ENCODE measurements at places on chromosomes 5 and 9. TPM values are rescaled to one million over a fixed set of nuclear protein-coding genes. Genes with fewer than 3 reads are reported as not detected.
A peak's percentile ranks its signal among the peaks of the same experiment; 100 is the strongest.

GRCh38 chr9:114048533-114049415 lies 29.3 kb downstream of the AMBP start:
- H3K27me3 ChIP-seq: peaks cover 12% of the 10 kb centered on the region
- H3K4me3 ChIP-seq: no peak overlapping the region

DNA sequence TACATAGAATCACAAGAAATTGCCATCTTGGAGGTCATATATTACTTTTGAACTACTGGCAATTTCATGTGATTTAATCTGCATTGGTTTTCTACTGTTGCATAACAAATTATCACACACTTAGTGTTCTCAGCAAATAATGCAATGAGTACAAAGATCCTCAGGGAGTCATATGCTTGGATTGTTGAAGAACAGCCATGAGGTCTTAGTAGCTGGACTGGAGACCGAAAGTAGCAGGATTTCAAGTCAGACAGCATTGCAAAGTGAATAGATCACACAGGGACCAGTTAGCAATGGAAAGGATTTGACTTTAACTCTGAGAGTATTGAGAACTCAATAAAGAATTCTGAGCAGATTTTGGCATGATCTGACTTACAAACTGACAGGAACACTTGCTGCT lies 32.2 kb upstream of the FRMD3 start:
- H3K36me3 ChIP-seq: no peaks in the 10 kb centered on the region
- no peak for DNase-seq
- H3K27me3 ChIP-seq: no peaks in the 10 kb centered on the region
- H3K27ac ChIP-seq: no peak overlapping the region

GRCh38 chr5:126070481-126070880 lies 352.7 kb upstream of the GRAMD2B start:
- H3K27ac ChIP-seq: no peak overlapping the region
- DNase-seq: no peak
- no peaks in the 10 kb centered on the region for H3K27me3 ChIP-seq
- no peak overlapping the region for H3K4me3 ChIP-seq
- H3K36me3 ChIP-seq: no peaks in the 10 kb centered on the region
- H3K4me1 ChIP-seq: no peaks in the 10 kb centered on the region

DNA sequence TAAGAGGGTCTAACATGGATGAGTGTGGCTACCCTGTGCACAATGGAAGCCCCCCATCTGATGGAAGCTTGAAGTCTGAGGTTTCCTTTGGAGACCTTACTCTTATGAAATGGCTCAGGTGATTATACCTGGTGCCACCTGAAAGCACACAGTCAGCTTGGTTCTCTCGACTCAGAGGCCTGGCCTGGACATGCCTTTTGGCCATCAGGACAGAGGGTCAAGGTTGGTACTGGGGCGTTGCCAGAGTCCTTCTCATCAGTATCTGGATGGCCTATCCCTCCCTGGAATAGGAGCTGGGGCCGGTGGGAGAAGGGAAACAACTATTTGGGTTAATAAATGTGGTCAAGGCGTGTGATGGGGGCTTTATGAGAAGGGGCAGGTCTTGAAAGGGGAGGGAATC lies 48.9 kb downstream of the COL27A1 start:
- DNase-seq: no peak
- no peaks in the 10 kb centered on the region for H3K27me3 ChIP-seq
- H3K36me3 ChIP-seq: no peaks in the 10 kb centered on the region
- no peaks in the 10 kb centered on the region for H3K4me1 ChIP-seq
- H3K27ac ChIP-seq: no peak overlapping the region
- H3K4me3 ChIP-seq: no peak overlapping the region

- no peak overlapping the region for H3K27ac ChIP-seq
- H3K4me1 ChIP-seq: peaks cover 6% of the 10 kb centered on the region
- no peak overlapping the region for H3K4me3 ChIP-seq
- H3K36me3 ChIP-seq: no peaks in the 10 kb centered on the region
- DNase-seq: peak; percentile 18
- peaks cover 23% of the 10 kb centered on the region for H3K27me3 ChIP-seq
Measured at GRCh38 chr9:133224762-133225161, 15.7 kb upstream of the OBP2B start.

DNA sequence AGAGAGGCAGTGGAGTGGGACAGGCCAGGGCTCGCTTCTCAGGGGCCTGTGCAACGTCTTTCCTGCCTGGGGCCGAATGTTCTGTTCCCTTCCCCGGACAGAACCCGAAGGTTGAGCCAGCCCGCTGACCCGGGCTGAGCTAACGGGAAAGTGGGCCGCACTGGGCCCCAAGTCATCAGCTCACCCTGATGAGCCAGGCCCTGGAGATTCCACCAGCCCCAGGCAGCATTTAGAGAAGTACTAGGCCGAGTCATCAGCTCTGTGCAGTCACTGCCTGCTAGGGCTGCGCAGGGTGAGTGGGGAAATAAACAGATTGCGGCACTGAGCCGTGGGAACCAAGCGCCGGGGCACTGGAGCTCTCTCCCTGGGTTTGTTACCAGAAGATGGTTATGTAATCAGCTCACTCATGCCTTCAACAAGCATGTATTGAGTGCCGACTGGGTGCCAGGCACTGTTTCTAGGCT lies 29.1 kb upstream of the DUSP1 start:
- no peaks in the 10 kb centered on the region for H3K27me3 ChIP-seq
- H3K4me3 ChIP-seq: no peak overlapping the region
- no peak overlapping the region for H3K27ac ChIP-seq
- H3K36me3 ChIP-seq: no peaks in the 10 kb centered on the region
- peaks cover 11% of the 10 kb centered on the region for H3K4me1 ChIP-seq

Gene ROR2
- total RNA-seq: 3.2 TPM

DNA sequence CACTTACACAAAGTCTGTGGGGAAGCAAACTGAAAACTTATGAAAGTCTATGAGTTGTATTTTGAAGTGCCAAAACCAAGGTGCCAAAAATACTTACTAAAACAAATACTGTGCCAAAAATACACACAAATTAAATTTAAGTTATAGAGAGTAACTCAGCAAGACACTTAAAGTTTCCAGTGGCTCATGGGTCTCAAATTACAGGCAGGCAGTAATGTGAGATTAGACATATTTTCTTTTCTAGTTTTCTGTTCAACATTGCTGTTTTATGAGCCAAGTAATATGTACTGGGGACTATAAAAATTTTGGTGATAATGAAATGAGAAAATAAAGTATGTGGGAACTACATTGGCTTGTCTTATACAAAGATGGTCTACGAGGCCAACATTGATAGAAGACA lies 172.2 kb upstream of the SNX2 start:
- no peaks in the 10 kb centered on the region for H3K4me1 ChIP-seq
- no peak overlapping the region for H3K27ac ChIP-seq
- DNase-seq: no peak
- H3K36me3 ChIP-seq: no peaks in the 10 kb centered on the region
- H3K27me3 ChIP-seq: no peaks in the 10 kb centered on the region

DNA sequence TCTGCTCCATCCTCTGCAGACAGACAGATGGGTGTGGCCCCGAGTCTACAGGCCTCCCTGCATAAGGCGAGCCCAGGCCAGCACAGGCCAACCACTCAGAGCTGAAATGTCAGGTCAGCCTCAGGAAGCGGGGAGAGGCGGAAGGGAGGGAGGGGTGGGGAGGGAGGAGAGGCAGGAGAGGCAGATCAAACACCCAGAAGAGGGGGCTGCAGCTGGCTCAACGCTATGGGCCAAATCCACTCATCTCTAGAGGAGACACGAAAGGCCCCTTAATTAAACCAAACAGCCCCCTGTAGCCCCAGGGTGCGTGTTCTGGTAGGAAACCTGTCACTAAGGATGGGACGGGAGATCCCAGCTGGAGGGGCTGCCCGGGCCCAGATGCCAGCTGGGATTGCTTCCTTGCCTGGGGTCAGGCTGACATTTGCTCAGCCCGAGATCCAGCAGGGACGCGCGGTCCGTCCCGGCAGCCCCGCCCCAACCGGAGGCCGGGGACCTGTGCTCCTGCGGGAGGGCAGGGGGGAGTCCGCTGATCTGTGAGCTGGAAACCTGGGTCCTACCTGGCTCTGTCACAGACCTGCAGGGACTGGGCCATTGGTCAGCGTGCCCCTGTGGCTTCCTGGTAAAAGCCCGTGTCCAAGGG lies 97.2 kb upstream of the SARDH start:
- H3K27ac ChIP-seq: no peak overlapping the region
- H3K36me3 ChIP-seq: no peaks in the 10 kb centered on the region
- H3K27me3 ChIP-seq: no peaks in the 10 kb centered on the region
- no peak overlapping the region for H3K4me3 ChIP-seq
- DNase-seq: no peak

DNA sequence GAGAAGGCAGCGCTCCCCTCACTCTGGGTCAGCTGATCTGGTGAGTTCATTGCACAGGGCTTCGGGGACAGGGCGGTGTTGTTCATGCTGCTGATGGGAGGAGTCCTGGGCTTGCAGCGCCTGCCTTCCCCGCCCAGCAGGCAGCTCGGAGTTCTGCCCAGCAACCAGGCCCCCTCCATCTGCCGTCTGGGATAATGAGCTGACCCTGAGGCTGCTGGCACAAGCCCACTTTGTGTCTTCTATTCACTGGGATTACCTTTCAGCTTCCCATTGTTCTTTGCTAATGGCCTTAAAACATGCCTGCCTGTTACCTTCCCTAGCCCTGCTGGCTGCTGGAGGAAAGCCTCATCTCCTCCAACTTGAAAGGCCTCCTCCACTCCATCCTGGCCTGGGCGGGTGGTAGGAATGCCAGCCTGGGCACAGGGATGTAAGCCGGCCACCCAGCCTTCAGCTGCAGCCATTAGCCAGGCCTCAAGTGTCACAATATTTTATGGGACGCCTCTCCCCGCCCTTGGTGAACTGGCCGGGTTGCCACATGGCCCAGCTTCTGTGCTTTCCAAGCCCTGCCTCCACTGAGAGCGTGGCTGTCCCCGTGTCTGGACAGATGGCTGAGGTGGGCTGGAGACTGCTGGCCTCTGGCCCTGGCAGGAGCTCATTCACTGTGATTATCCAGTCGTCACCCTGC lies 70.4 kb downstream of the GADD45G start:
- H3K36me3 ChIP-seq: peaks cover 2% of the 10 kb centered on the region
- H3K4me1 ChIP-seq: peaks cover 6% of the 10 kb centered on the region
- DNase-seq: no peak
- H3K4me3 ChIP-seq: no peak overlapping the region
- peaks cover 4% of the 10 kb centered on the region for H3K27me3 ChIP-seq

GRCh38 chr9:304106-304505 lies 89.4 kb downstream of the DOCK8 start:
- no peak overlapping the region for H3K27ac ChIP-seq
- H3K4me1 ChIP-seq: peaks cover 7% of the 10 kb centered on the region
- no peaks in the 10 kb centered on the region for H3K27me3 ChIP-seq
- peaks cover 75% of the 10 kb centered on the region for H3K36me3 ChIP-seq

- no peaks in the 10 kb centered on the region for H3K36me3 ChIP-seq
- H3K27me3 ChIP-seq: peaks cover 26% of the 10 kb centered on the region
- no peak for DNase-seq
Measured at GRCh38 chr5:137573376-137573775, 74.2 kb upstream of the SPOCK1 start.

Gene LRRC19
- not detected for total RNA-seq

Gene IFNA7
- not detected for total RNA-seq

Gene OR13C5
- not detected for total RNA-seq

Gene CACFD1
- total RNA-seq: 1.1 TPM

DNA sequence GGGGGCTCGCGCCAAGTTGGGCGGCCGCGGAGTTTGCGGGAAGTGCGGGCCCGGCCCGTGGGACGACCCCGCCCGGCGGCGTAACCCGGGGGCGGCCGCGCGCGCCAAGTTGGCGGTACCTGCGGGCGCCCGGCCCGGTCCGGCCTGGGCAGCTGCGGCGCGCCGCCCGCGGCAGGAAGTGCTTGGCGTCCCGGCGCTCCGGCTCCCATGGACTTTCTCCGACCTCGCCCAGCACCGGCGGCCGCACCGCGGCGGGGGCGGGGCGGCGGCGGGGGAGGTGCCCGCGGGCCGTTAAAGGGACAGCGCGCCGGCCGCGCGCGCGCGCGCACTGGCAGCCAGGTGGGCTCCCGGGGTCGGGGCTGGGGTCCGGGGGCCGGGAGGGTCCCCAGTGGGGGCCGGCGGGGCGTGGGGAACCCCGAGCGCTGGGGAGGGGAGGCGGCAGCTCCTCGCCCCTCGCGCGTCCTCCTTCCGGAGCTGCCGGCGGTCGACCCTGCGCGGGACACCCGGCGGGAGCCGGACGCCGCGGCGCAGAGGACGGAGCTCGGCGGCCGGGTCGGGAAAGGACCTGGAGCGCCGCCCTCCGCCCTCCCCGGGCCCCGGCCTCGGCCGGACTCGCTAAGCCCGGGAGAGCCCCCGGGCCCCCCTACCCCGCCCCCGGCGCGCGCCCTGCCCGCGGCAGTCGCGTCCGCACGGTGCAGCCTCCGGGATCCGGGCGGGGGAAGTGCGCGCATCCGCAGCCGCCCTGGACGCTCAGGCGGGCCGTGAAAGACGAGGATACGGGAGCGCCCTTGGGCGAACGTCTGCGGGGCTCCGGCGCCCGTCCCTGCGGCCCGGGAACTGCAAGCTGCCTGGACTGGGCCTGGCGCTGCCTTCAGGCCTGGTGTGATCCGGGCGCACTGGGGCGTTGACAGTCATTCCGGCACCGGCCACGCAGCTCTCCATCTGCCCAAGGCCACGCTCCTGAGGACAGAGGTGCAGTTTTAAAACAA lies at the start of gene NACC2:
Gene NACC2, minus strand, starts transcription at position 220 of the 989 bp plus-strand sequence. CDS start 44,768 bp downstream, outside the sequence.
- H3K4me3 ChIP-seq: peak within 1 kb of the TSS; percentile 63
- H3K27me3 ChIP-seq: no peaks in the 10 kb centered on the region
- H3K27ac ChIP-seq: no peak within 1 kb of the TSS
- H3K36me3 ChIP-seq: no peaks in the 10 kb centered on the region
- DNase-seq: no peak

- no peaks in the 10 kb centered on the region for H3K4me1 ChIP-seq
- no peaks in the 10 kb centered on the region for H3K36me3 ChIP-seq
- DNase-seq: no peak
- H3K4me3 ChIP-seq: no peak overlapping the region
- H3K27ac ChIP-seq: no peak overlapping the region
Measured at GRCh38 chr9:79969393-79970145, 397.8 kb downstream of the TLE4 start.

GRCh38 chr9:27414220-27414761 lies 109.8 kb upstream of the IFNK start:
- H3K4me1 ChIP-seq: no peaks in the 10 kb centered on the region
- no peaks in the 10 kb centered on the region for H3K36me3 ChIP-seq
- H3K4me3 ChIP-seq: no peak overlapping the region
- H3K27ac ChIP-seq: no peak overlapping the region

Gene DBH
- not detected for total RNA-seq

DNA sequence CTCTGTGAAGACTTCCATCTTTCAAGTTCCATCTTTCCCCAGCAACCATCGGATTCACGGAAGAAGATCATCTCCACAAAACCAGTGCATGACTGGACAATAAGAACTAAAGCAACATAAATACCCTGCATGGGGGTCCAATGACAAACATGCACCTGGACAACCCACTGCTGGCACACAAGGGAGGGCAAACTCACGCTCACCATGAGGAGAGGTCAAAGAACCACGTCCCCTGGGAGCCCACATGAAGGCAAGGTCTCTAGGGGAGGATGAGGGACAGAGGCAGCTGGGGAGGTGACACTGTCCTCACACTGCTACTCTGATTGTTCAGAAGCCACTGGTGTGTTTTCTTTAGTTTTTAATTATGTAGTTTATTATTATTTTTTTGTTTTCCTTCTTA lies 190.8 kb downstream of the MED10 start:
- H3K27ac ChIP-seq: no peak overlapping the region
- no peaks in the 10 kb centered on the region for H3K36me3 ChIP-seq
- H3K27me3 ChIP-seq: no peaks in the 10 kb centered on the region
- DNase-seq: no peak
- H3K4me1 ChIP-seq: no peaks in the 10 kb centered on the region

- H3K27me3 ChIP-seq: peaks cover 14% of the 10 kb centered on the region
- H3K4me3 ChIP-seq: no peak overlapping the region
- no peak for DNase-seq
- H3K27ac ChIP-seq: no peak overlapping the region
- H3K36me3 ChIP-seq: no peaks in the 10 kb centered on the region
- no peaks in the 10 kb centered on the region for H3K4me1 ChIP-seq
Measured at GRCh38 chr5:135073761-135074345, 39.8 kb upstream of the PITX1 start.

Gene GNA14
- not detected for total RNA-seq

- no peaks in the 10 kb centered on the region for H3K4me1 ChIP-seq
- H3K4me3 ChIP-seq: no peak overlapping the region
- DNase-seq: no peak
Measured at GRCh38 chr5:32842813-32843530, 131.9 kb downstream of the NPR3 start.

Data from activated CD8-positive, alpha-beta memory T cell treated with anti-CD3 and anti-CD28 coated beads, Interleukin-2, amount 10 ng/mL, durations not matched to agents 7 days and 5 days (primary cell).